ENCODE measurements at places on chromosomes 3 and 15.

DNA sequence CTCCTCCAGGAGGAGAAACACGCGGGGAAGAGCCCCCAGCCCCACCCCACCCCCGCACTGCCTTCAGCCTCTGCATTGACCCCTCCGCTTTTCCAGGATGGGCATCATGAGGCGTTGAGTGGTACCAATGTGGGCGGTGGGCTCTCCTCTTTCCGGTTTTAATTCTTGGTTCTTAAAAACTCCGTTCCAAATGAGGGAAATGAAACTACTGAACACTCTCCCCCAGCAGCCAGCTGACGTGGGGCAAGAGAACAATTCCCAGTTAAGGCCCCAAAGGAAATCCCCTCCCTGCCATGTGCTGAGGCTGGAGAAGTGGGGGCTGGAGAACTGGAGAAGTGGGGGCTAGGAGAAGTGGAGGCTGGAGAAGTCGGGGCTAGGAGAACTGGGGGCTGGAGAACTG is 5.3 kb upstream of the NRROS start:
- DNase-seq: no peak

DNA sequence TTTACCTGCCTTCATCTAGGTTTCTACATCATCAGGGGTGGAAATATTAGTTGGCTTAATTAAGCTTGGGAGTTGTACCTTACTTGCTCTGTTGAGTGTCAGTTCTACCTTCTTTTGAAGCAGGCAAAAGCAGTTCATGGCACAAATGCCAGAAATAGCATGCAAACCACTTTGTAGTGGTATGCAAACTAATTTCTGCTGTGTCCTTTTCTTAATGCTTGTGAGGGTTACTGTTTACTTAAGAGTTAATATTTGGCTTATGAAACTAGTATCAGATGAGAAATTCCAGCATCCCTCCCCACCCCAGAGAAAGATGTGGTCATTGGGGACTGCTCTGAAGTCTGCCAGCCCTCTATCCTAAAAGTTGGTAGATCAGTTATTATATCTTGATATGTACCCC is 7.1 kb downstream of the ATP2C1 start:
- DNase-seq: no peak

DNA sequence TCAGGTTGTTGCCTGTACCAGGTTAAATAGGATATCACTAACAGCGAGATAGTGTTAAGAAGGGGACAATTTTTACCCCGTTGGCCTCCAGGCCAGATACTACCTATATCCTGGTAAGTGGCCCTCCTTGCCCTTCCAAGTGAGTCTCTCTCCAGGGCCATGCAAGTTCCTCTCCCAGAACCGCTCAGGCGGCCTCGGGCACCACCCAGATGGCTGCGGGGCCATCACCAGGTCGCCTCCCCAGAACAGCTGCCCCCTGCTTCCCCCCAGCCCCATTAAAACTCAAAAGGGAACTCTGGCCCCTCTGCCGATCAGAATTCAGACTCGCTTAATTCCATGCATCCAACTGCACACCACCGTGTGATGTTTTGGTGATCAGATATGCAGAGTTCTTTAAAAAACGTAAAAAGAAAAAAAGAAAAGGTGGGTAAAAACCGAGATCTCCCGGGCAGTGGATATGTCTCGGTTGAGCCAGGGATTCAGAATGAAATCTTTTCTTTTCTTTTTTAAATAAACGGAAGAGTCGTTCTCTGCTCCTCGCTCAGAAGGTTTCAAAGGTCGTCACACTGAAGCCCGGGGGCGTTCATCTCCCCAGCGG is 1.9 kb upstream of the TRIM71 start:
- DNase-seq: no peak

DNA sequence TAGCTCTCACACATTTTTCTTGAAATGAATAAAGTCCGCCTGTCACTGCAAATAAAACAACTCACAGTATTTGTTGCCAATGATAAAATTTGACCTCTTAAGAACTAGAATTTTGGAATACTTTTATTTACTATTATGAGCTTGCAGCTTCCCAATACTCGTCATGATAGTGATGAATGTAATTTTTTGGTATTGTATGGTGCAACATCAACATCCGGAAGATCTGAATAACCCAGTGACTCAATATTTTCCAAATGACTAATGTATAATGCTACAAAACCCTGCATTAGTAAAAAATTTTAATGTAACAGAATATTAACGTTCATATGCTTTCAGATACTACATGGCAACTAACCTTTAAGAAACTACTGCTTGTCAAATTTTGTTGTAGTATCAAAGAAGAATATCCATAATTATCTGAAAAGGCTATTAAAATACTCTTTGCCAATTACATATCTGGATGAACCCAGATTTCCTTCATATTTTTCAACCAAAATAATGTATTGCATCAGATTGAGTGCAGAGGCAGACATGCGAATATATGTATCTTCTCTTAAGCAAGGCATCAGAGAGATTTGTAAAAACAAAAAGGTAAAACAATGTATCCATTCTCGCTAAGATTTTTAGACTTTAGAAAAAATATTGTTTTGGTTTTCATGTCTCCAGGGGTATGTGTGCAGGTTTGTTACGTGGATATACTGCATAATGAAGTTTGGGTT is 95.3 kb downstream of the IGF2BP2 start:
- no peak for DNase-seq

DNA sequence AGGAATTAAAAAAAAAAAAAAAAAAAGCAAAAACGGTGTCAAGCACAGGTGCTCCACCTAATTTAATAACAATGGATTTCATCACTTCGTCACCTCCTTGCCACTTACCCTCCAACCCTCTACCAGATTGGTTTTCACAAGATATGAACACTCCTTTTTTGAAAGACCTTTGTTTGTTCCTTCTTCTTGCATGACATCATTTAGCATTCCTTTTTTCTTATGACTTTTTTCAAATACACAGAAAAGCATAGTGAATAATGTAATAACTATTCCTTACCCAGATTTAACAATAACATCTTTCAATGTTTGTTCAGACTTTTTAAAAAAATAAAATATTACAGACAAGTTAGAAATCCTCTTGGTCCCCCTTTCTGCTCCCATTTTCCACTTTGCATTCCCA is 16.3 kb downstream of the COL6A6 start:
- no peak for DNase-seq

DNA sequence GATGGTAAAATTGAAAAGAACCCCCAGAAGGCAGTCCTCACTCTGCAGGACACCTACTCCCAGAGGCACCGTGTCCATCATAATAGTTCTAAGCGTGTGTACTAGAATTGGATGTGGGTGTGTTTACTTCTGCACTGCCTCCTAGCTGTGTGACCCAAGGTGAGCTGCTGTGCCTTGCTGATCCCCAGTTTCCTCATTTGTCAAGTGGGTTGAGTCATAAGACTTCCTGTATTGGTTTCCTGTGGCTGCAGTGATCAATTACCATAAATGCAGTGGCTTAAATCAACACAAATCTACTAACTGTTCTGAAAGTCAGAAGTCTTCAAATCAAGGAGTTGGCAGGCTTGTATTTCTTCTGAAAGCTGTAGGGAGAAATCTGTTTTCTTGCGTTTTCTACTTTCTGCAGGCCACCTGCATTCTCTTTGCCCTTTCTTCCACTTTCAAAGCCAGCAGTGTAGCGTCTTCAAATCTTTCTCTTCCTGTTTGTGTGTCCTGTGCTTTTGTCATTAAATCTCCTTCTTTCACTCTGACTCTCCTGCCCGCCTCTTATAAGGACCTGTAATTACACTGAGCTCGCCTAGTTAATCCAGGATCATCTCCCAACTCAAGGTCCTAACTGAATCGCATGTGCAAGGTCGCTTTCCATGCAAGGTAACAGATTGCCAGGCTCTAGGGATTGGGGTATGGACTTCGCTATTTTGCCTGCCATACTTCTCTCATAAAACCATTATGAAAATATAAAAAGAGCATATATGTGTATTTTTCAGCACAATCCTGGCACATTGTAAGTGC is 59.0 kb downstream of the RORA start:
- DNase-seq: no peak

GRCh38 chr3:152229692-152230091 is 39.0 kb upstream of the MBNL1 start:
- no peak for DNase-seq

DNA sequence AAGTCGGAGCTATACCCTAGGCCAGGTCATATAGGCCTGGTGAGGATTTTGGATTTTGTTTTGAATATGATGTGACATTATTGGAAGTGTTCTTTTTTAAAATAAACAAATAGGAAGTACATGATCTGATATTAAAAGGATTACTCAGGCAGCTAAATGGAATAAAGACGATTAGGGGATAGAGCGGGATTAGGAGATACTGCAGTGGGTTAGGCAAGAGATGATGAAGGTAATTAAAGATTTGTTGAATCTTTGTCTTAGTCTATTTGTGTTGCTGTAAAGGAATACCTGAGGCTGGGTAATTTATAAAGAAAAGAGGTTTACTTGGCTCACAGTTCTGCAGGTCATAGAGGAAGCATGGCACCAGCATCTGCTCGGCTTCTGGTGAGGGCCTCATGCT is 21.3 kb downstream of the KIF15 start:
- no peak for DNase-seq

DNA sequence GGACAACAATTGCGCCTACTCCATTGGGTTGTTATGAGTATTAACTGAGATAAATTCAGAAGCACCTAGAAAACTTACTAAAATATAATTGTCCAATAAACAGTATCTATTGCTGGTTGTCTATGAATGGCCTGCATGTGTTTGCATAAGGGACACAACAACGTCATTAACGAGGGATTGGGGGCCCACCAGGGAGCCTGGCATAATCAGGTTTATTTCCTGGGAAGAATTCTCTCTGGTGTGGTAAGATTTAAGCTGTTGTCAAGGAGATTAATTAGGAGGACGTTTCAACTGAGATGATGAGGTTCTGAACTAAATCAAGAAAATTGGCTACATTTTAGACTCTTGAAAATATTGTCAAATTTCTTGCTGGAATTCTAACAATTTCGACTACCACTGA is 176.1 kb upstream of the CDIN1 start:
- DNase-seq: no peak

GRCh38 chr3:171317171-171317570 is 143.0 kb downstream of the TNIK start:
- DNase-seq: no peak

- DNase-seq: no peak
Measured at GRCh38 chr3:189071446-189071845, 100.3 kb upstream of the TPRG1 start.
